ENCODE measurements at places on chromosomes 5 and 9.

DNA sequence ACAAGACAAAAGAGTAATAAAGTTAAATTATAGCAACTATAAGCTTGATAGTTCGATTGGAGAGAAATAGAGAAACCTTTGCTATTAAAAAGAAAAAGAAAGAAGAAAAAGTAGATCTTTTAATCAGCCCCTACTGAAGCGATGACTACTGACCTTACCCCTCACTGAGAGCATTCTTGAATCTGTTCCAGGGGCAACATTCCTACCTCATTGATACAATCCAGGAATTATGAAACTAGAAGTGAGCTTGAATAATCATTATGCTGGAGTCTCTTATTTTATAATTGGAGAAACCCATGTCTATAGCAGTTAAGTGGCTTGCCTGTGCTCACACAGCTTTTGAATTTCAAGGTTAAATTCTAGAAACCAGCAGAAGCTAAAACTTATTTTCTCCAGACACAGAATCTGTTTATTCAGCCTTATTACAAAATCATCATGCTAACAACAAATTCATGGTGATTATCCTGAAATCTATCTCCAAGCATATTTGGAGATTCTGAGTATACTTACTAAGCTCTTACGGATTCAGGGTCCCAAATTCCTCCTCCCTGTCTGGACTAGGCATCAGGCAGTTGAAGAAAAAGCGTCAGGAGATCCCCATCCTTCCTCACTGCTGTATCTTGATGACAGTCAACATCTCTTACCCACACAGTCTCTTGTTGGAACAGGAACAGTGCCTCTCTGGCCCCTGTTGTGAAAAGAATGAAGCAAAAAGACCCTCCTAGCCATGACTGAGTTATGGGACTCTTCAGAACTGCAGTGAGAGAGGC is 547.6 kb upstream of the WWC1 start:
- H3K27me3 ChIP-seq, result no peaks in the 10 kb centered on the region
- no peak overlapping the region for H3K4me3 ChIP-seq
- peaks cover 19% of the 10 kb centered on the region for H3K4me1 ChIP-seq
- no peaks in the 10 kb centered on the region for H3K36me3 ChIP-seq
- peak overlapping the region; percentile 64 for H3K27ac ChIP-seq

GRCh38 chr9:78939311-78940065 is 632.3 kb upstream of the TLE4 start:
- H3K4me3 ChIP-seq, result no peak overlapping the region
- no peak overlapping the region for H3K27ac ChIP-seq
- peaks cover 2% of the 10 kb centered on the region for H3K4me1 ChIP-seq

DNA sequence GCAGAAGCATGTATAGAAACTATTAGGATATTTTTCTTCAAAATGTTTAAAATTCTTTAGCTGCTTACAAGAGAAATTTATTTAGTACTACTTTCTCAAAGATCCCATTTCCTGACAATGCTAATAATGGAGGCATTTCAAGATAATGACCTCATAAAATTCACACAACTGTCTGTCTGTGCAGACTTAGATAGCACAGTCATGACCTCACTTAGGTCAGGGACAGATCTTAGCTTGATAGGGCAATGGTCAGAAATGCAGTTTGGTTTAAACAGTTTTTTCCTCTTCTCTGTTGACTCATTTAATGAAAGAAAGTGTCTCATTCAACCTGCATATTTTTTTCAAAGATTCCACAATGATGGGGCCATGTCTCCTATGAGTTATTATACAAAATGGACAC is 128.4 kb downstream of the GRIA1 start:
- H3K4me3 ChIP-seq, result no peak overlapping the region
- peaks cover 14% of the 10 kb centered on the region for H3K4me1 ChIP-seq
- DNase-seq, result no peak
- H3K27ac ChIP-seq, result no peak overlapping the region
- no peaks in the 10 kb centered on the region for H3K36me3 ChIP-seq

DNA sequence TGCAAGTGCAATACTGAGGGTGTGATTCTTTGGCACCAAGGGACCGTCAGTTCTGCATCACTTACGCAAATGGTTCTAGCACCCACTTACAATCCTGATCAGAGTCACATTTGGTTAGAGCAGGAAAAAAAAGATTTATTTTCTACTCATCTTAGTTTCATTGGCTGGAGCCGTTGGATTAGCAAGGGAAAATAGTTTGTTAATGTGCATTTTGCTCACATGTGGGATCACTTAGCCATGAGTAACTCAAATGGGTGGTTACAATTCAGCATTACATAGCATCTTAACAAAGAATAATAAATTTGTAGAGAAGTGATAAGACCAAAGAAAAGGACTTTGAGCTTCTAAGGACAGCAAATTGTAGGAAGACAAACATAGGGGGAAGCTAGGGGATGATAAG is 216.9 kb downstream of the AUH start:
- H3K4me3 ChIP-seq, result no peak overlapping the region
- H3K27me3 ChIP-seq, result no peaks in the 10 kb centered on the region
- H3K4me1 ChIP-seq, result no peaks in the 10 kb centered on the region
- H3K36me3 ChIP-seq, result no peaks in the 10 kb centered on the region
- H3K27ac ChIP-seq, result no peak overlapping the region

- H3K27me3 ChIP-seq, result no peaks in the 10 kb centered on the region
- DNase-seq, result no peak
- H3K36me3 ChIP-seq, result peaks cover 21% of the 10 kb centered on the region
- peaks cover 16% of the 10 kb centered on the region for H3K4me1 ChIP-seq
- no peak overlapping the region for H3K4me3 ChIP-seq
Measured at GRCh38 chr5:126452477-126452876, 29.3 kb downstream of the GRAMD2B start.

- no peak overlapping the region for H3K4me3 ChIP-seq
- peaks cover 23% of the 10 kb centered on the region for H3K4me1 ChIP-seq
- H3K27ac ChIP-seq, result no peak overlapping the region
- no peaks in the 10 kb centered on the region for H3K27me3 ChIP-seq
Measured at GRCh38 chr9:111063332-111063731, 25.1 kb upstream of the LPAR1 start.

- no peaks in the 10 kb centered on the region for H3K36me3 ChIP-seq
- H3K27ac ChIP-seq, result no peak overlapping the region
- no peak for DNase-seq
- H3K27me3 ChIP-seq, result peaks cover 11% of the 10 kb centered on the region
- H3K4me3 ChIP-seq, result no peak overlapping the region
Measured at GRCh38 chr5:6243706-6244338, 134.5 kb downstream of the MED10 start.

GRCh38 chr5:179618923-179619554 is 4.4 kb downstream of the HNRNPH1 start:
- peaks cover 50% of the 10 kb centered on the region for H3K4me1 ChIP-seq
- peak overlapping the region; percentile 68 for H3K4me3 ChIP-seq
- no peak for DNase-seq
- H3K36me3 ChIP-seq, result peaks cover 64% of the 10 kb centered on the region
- H3K27ac ChIP-seq, result peak overlapping the region; percentile 91
- H3K27me3 ChIP-seq, result no peaks in the 10 kb centered on the region

DNA sequence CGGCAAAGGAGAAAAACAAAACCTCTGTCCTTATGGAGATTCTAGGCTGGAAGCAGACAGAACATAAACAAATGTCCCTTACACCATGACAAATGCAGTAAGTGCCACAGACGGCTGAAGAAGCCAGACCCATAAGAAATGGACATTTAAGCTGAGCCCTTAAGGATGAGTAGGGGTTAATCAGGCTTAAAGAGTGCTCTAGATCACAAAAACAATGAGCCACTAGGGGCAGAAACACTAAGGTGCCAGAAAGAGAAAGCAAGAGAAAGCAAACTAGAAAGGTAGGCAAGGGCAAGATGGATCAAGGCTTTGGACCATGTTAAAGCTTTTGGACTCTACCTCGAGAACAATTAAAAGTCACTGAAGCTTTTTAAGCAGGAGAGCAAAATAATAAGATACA is 326.9 kb upstream of the WWC1 start:
- no peak overlapping the region for H3K4me3 ChIP-seq
- H3K36me3 ChIP-seq, result peaks cover 8% of the 10 kb centered on the region
- DNase-seq, result no peak
- no peak overlapping the region for H3K27ac ChIP-seq

- H3K27ac ChIP-seq, result no peak overlapping the region
- no peak overlapping the region for H3K4me3 ChIP-seq
- no peak for DNase-seq
Measured at GRCh38 chr9:68698943-68699509, 6.0 kb upstream of the PIP5K1B start.

- no peak overlapping the region for H3K27ac ChIP-seq
- peaks cover 22% of the 10 kb centered on the region for H3K36me3 ChIP-seq
- peaks cover 2% of the 10 kb centered on the region for H3K4me1 ChIP-seq
- no peaks in the 10 kb centered on the region for H3K27me3 ChIP-seq
- DNase-seq, result no peak
Measured at GRCh38 chr9:134158753-134159392, 5.5 kb downstream of the RNU6ATAC start.

- peak overlapping the region; percentile 57 for H3K27ac ChIP-seq
- H3K4me3 ChIP-seq, result no peak overlapping the region
- no peaks in the 10 kb centered on the region for H3K36me3 ChIP-seq
- H3K4me1 ChIP-seq, result peaks cover 17% of the 10 kb centered on the region
Measured at GRCh38 chr5:71834601-71835000, 115.5 kb downstream of the CARTPT start.

GRCh38 chr9:8456344-8456743 is 656.8 kb upstream of the DMAC1 start:
- H3K27me3 ChIP-seq, result no peaks in the 10 kb centered on the region
- H3K4me3 ChIP-seq, result no peak overlapping the region
- no peaks in the 10 kb centered on the region for H3K4me1 ChIP-seq

DNA sequence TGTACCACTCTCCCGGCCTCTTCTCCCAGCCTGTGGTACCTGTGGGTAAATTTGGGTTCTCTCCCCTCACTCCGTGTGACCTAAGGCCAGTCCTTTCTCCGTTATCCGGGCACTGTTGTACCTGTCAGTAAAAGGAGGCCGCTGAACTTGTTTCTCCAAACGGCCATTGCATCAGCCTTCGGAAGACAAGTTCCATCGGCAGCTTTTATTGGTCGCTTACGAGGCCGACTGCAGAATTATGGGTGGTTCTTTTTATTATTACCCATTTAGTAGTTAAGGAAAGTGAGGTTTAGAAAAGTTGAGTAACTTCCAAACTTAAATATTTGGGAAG is 558 bp downstream of the GRPEL2 start:
- peaks cover 2% of the 10 kb centered on the region for H3K27me3 ChIP-seq
- H3K36me3 ChIP-seq, result peaks cover 19% of the 10 kb centered on the region
- H3K27ac ChIP-seq, result peak overlapping the region; percentile 96
- peaks cover 30% of the 10 kb centered on the region for H3K4me1 ChIP-seq
- DNase-seq, result no peak

GRCh38 chr5:135310328-135310989 is 88.6 kb downstream of the MACROH2A1 start:
- H3K27me3 ChIP-seq, result no peaks in the 10 kb centered on the region
- no peak overlapping the region for H3K4me3 ChIP-seq
- peaks cover 50% of the 10 kb centered on the region for H3K4me1 ChIP-seq
- no peak overlapping the region for H3K27ac ChIP-seq
- H3K36me3 ChIP-seq, result no peaks in the 10 kb centered on the region

DNA sequence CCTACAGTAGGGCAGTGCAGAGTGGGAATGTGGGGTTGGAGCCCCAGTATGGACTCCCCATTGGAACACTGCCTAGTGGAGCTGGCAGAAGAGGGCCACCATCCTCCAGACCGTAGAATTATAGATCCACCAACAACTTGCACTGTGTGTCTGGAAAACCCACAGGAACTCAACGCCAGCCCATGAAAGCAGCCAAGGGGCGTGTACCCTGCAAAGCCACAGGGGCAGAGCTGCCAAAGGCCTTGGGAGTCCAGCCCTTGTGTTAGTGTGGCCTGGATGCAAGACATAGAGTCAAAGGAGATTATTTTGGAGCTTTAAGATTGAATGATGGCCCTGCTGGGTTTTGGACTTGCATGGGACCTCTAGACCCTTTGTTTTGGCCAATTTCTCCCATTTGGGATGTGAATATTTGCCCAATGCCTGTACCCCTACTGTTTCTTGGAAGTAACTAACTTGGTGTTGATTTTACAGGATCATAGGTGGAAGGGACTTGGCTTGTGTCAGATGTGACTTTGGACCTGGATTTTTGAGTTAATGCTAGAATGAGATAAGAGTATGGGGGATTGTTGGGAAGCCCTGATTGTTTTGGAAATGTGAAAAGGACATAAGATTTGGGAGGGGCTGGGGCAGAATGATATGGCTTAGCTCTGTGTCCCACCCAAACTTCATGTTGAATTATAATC is 266.8 kb downstream of the SEMA5A start:
- H3K27me3 ChIP-seq, result no peaks in the 10 kb centered on the region
- peaks cover 10% of the 10 kb centered on the region for H3K36me3 ChIP-seq
- no peak overlapping the region for H3K4me3 ChIP-seq

DNA sequence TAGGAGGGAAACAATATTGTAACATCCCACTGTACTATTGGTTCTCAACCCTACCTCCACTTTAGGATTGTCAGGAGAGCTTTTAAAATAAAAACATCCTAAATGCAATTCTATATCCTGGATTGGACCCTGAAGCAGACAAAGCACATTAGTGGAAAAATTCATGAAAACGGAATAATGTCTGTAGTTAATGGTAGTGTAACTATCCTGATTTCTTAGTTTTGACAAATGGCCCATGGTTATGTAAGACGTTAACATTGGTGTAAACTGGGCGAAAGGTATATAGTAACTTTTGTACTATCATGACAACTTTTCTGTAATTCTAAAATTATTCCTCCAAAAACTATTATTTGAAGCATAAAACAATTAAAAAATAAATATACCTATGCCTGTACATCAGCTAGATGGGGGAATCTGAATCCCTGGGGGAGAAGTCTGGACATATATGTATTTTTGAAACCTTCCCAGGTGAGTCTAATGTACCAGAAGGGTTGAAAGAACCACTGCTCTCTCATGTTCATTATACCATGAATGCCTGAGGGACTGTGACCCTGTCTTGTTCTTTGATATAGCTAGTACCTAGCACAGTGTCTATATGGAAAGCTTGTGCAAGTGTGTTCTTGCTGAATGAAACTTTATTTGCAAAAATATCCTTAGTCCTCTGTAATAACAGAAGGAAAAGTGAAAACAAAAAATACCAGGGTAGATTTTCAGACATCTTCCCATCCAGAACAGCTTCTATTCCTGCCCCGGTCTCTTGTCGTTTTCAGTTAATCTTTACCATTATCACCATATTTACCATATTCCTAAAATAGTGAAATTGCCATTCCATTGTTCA is 3.4 kb upstream of the TRMO start:
- no peaks in the 10 kb centered on the region for H3K36me3 ChIP-seq
- no peak for DNase-seq

DNA sequence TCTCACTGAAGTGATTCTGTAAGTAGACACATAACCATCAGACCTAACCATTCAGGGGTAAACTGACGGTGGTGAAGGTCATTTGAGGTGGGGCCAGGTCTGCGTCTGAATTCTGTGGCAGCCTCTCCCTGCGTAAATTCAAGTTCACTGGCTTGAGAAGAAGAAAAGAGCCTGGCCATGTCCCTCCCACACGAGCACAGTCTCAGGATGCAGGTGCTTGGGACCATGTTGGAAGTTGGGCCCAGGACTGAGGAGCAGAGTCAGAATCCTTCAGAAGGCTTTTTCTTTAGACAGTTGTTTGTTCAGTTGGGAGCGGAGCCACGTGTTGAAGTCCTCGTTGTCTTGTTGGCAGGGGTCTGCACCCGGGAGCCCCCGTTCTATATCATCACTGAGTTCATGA is 24.1 kb downstream of the QRFP start:
- no peak overlapping the region for H3K4me3 ChIP-seq
- H3K27ac ChIP-seq, result no peak overlapping the region
- H3K4me1 ChIP-seq, result peaks cover 14% of the 10 kb centered on the region
- peaks cover 46% of the 10 kb centered on the region for H3K36me3 ChIP-seq
- no peaks in the 10 kb centered on the region for H3K27me3 ChIP-seq
- DNase-seq, result no peak
